ENCODE measurements at places on chromosomes 12 and 14.
A peak's percentile ranks its signal among the peaks of the same experiment; 100 is the strongest.

DNA sequence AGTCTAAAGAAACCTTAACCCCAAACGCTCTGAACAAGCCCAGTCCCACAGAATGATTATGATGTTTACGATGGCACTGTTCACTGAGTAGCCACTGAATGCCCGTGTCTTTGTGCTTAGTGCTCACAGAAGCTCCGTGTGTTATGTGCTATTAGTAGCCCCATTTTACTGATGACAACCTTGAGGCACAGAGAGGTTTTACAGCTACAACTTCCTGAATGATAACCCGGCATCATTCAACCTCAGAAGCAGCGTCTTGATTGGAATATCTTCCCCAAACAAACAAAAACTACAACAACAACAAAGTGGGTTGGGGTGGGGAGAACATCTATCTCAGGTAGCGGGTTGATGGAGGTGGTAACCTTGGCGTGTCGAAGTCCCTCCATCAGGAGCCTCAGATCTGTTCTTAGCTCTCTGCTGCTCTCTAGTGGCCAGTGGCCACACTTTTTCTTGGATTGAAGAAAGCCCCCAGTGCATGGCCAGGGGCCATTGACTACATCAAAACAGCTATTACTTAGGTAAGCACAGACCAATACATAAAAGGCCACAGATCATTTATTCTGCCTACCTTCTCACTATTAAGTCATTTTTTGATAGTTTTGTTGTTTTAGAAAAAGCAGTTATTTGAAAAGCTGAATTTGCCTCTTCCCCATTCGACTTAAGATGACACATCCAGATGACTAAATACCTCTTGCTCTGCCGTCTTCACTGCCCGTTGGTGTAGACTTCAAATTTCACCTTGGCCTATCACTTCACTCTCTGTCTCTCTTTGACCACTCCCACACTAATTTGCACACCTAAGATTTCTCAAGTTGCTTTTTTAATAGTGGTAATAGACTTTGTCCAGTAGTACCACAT lies 376.9 kb downstream of the GALC start:
- DNase-seq: peak; percentile 12

- DNase-seq: no peak
These were observed 1.7 kb downstream of the PRMT8 start for GRCh38 chr12:3492793-3493042.

- no peak for DNase-seq
These were observed 7.5 kb upstream of the LRP1-AS start for GRCh38 chr12:57154804-57155434.

- DNase-seq: no peak
These were observed 1390.7 kb downstream of the FSCB start for GRCh38 chr14:43116341-43116740.

DNA sequence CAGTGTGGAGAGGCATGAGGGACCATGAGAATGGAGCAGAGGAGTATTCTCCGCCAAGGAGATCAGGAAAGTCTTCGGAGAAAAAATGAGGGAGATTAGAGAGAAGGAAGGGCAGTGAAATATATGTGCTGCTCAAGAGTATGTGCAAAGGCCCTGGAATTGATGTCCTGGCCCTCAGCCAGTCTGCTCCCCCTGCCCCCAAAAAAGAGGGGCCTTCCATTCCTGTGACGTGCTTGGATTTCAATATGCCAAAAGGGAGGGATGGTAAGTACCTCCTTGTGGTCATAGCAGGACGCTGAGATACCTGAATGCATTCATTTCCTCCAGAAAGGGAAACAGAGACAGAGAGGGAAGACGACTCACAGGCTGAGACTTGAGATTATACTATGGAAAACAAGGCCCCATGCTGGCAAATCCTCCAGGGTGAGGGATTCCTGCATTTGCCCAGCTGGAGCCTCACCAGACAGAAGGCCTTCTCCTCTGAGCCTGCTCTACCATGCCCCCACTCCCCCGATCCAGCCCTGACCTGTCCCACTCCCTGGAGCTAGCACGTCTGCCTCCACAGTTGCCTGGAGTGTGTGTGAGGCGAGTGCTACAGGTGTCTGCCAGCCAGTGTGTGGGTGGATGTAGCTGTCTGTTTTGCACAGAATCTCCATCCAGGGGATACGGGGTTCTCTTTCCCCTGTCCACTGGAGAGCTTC lies 3.9 kb upstream of the RARG start:
- DNase-seq: no peak

DNA sequence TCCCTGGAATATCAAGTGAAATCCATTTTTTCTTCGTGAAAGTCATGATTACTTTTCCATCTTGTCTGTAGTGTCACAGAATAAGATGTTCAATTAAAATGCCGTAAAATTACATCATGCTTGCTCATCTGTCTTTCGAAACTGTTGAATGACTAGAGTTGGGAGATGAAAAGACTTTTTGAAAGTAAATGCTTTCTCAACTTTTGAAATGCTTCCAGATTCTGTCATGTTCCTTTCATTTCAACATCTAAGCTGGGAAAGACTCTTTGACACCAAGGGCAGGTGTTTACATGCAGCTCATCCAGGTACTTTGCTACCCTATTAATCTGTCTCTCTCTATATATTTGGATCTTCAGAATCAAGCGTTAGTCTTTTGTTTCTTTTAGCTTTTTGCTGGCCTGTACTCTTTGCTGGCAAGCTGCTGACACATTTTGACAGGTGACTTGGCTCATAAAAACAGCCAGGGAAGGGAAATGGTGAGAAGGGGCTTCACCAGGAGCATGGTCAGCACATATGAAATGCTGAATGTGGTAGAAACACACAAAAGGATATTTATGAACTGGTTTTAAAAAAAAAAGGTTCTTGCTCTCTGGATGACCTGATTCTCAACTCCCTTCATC lies 77.0 kb upstream of the METAP2 start:
- DNase-seq: no peak

All from amygdala (tissue), 56 donors.